ENCODE measurements at places on chromosomes 4 and X.

DNA sequence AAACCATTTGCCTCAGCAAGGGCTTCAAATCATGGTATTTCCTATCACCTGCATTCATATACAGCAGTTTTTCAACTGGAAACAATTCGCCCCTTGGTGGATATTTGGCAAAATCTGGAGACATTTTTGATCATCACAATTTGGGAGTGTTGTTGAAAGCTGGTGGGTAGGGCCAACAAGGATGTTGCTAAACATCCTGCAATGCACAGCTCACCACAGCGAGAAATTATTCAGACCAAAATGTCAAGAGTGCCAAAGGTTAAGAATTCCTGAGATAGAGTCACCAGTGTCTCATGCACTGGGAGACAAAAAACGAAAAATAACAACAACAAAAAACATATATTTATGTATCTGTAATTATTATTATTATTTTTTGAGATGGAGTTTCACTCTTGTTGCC, 435.2 kb upstream of the CTSO start:
- DNase-seq: peak; percentile 57

GRCh38 chr4:152310257-152310656, 225.6 kb downstream of the FBXW7 start:
- peak; percentile 76 for DNase-seq

- peak; percentile 34 for DNase-seq
Measured at GRCh38 chrX:18895189-18895951, 88.5 kb downstream of the PHKA2 start.

GRCh38 chr4:75950213-75950815, 9.5 kb upstream of the NAAA start:
- DNase-seq: peak; percentile 74

- no peak for DNase-seq
Measured at GRCh38 chr4:136343340-136343739, 1189.0 kb downstream of the PCDH18 start.

GRCh38 chr4:44017422-44017739, 431.2 kb downstream of the KCTD8 start:
- DNase-seq: no peak

- DNase-seq: no peak
Measured at GRCh38 chr4:152164561-152164960, 371.3 kb downstream of the FBXW7 start.

DNA sequence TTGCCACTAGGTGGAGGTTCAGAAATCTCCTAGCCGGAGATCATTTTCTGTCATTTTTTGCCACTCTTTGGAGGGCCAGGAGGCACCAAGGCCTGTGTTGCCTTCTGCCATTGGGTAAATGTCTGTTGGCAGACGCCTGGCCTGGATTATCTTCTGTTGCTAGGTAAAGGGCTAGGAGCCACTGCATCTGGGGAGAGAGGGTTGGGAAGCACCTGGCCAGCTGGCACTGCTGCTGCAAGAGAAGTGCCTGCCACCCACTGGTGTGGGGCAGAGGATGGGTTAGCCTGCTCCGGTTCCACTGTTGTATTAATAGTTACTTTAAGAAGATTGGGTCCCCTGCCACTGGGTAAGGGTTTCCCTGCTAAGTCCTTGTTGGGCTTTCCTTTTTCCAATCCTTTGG, 58.1 kb downstream of the AWAT2 start:
- no peak for DNase-seq

GRCh38 chr4:25358515-25359275, 18.4 kb upstream of the ANAPC4 start:
- DNase-seq: no peak

GRCh38 chrX:39202641-39203040, 401.4 kb downstream of the MID1IP1 start:
- DNase-seq: no peak

GRCh38 chrX:49184294-49185281, 1.6 kb downstream of the PRICKLE3 start:
- DNase-seq: peak; percentile 84

GRCh38 chr4:91222014-91222413, 1081.8 kb upstream of the GRID2 start:
- no peak for DNase-seq

- DNase-seq: no peak
Measured at GRCh38 chr4:107902715-107903114, 28.6 kb upstream of the CYP2U1 start.

DNA sequence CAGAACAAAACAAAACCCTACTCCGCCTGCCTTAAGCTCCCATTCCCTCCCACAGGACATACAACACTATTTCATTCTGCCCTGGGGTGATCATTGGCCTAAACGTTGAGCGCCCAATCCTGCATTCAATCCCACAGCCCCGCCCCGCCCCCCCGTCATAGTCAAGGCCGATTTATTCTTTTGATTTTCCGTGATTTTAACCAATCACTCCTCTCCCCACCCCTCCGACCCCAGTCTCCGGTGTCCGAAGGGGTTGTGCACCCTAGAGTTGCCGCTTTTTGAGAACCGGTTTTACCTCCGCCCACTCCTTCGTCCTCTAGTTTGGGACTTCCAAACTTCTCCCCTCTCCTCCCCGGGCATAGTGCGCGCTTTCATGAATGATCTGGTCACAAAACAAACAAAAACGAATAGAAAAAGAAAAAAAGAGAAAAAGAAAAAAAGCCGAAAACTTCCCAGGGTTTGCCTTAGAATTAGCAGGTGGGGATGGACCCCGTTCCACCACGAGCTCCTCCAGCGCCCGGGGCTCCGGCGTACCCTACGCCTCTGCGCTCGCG, 446 bp upstream of the UBE2A start:
- DNase-seq: peak; percentile 60

DNA sequence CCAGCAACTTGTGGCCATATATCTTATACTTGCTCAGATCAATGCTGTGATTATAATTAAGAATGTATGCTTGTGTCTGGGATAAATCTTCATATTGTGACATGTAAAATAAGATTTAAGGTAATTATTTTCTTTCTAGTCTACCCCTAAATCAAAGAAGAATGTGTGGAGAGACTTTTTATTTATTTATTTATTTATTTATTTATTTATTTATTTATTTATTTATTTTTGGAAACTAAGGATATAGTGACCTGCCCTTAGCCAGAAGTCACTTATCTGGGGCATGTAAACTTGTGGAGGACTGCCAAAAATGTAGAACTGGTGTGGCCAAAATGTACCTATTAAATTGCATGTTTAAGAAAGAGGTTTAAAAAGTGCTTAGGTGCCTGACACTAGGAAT, 144.3 kb downstream of the BEND2 start:
- DNase-seq: no peak

GRCh38 chr4:4386736-4387392, at the start of gene NSG1:
Gene NSG1 (plus strand): TSS chr4:4387102. CDS start chr4:4387630, 528 bp downstream.
- peak; percentile 41 for DNase-seq

DNA sequence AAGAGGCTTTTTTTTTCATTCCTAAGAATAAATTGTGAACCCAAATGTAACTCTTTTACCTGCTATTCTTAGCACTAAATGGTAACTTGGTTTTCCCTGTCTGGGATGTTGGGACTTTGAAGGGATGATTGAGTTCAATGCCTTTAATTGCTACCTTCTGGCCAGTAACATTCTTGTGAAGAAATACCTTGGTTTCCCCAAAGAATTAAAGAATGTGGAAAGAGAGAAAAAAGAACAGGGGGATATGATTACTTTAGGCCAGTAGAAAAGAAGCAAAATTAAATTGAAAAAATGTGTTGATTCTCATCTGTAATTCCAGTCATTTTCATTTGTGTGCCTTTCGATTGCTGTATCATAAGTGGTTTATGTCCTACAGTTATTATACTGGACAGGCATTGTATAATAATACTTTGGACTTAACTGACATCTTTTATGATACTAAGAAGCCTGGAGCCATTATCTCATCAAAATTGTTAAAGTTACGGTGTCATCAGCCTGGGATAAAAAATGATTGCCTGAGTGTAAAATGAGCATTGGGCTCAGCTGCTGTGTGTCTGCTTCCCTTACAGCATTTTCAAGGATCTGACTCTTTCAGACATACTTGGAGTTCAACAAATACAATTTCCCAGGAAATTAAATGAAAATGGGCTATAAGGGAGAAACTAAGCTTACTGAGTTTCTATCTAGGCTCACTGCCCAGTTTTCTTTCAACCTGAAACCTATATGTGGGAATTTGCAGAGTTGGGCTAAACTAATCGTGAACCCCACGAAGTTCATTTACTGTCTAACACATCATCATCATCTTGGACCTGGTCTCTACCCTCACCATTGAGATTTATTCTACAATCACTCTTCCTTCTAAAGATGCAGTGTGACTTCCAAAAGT, 146.3 kb downstream of the SHROOM3 start:
- no peak for DNase-seq

DNA sequence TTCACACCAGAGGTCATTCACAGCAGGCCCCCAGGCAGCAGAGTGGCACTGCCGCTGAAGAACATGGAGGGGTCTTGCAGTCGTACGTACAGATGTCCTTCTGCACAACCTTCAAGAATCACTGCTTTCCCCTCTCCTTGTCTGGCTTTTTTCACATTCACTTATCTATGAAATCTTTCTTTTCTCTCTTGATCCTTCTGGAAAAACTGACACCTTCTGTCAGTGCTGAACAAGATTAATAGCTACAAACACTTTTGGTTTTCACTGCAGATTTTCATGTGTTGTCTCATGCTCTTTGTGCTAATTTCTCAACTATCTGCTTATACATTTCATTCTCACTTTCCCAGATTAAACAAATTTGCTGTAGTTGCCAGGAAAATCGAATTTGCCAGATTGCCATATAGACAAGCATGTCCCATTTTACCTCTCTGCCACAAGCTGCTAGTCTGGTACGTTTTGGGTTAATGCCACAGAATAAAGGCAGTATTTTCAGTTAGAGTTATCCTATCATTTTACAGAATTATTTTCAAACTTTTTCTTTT, 83.1 kb downstream of the RPS3A start:
- DNase-seq: no peak

DNA sequence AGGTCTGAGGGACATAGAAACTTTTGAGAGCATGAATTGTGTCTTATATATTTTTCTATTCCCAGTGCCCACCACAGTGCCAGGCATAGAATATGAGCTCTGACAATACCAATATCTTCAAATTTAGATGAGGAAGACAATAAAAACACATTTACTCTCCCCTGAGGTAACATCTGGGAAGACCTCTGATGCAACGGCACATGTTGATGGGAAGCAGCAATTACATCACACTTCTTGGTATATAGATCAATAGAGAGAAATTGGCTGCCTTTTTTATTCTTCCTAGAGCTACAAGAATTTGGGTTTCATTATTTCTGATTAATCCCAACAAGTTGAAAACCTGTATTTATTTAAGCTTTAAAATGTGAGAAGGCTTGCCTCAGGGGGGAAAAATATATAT, 67.4 kb upstream of the SMAD1 start:
- no peak for DNase-seq

DNA sequence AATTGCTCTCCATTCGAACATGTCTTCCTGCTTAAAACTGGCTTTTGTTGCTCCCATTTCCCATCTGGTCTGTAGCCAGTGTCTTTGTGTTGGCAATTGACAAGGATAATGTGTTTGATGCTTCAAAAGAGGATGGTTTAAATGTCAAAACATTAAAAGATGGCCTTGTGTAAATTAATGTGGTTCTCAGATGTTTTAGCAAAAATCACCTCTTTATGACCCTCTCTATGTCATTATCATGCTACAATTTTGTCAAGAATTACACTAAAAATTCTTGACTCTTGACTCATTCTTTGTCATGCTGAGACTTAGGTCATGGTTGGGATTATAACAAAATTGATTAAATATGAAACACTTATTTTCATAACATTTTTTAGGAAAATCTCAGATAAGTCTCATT, 47.4 kb downstream of the TMEM131L start:
- peak; percentile 65 for DNase-seq

DNA sequence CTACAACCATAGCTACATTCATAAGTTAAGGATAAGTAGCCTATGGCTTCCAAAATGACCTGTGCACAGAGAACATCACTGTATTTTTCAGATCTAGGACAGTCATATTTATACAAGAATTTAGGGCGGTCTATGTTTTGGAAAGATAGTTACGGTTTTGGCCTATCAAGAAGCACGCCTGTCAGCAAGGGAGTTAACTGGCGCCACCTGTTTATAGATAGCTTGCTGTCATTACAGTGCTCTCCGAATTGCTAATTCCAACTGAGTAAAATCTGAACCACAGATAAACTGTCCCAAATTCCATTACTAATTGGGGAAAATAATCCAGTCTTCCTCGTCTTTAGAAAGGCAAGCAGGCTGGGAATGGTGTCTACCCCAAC, 646 bp downstream of the ABCB7 start:
- DNase-seq: peak; percentile 21

GRCh38 chrX:4450177-4450576, 736.7 kb upstream of the PRKX start:
- no peak for DNase-seq

- DNase-seq: peak; percentile 11
Measured at GRCh38 chr4:18938343-18939099, 917.0 kb upstream of the LCORL start.

GRCh38 chrX:131791608-131792355, 231.3 kb upstream of the STK26 start:
- DNase-seq: peak; percentile 25

DNA sequence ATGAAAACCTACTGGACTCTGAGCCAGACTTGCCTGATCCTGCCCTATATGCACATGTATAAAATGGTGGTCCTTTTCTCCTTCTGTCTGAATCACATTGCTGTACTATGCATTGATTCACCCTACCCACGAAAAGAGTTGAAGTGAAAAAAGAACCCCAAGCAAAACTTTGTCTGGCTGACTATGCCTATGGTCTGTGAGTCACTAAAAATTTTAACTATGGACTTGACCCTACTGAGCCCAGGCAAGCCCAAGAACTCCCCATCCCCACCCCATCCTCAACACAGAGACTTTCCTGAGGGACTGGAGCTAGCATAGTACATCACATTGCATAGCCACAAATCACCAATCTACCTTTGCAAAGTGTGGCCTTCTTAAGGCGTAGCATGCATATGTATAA, 116.6 kb upstream of the TENM3 start:
- DNase-seq: peak; percentile 11

DNA sequence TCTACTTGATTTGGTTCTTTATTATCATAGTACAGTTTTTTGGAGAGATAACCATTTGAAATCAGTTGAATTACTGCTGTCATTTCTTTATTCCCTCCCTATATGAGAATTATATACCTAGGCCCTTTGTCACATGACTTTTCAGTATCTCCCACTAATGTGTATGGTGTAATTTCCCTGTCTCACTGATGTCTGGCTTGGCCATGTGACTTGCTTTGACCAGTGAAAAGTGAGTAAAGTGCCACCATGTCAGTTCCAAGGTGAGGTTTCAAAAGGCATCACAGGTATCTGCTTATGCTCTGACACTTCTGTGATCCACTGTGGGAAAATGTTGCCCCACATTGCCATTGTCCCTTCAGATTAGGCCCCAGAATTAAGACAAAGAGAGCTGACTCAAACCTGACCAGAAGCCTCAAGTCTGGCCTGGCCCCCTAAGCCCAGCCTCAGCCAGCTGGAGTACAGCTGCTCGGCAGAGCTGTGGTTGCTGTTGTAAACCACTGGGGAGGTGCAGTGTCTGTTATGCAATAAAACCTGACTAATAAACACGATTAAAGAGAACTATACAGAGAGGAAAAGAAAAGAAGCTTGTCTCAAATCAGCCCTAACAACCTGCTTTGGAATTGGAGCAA, 27.5 kb downstream of the SETD7 start:
- peak; percentile 97 for DNase-seq

GRCh38 chr4:184823014-184823413, 2.8 kb downstream of the ACSL1 start:
- no peak for DNase-seq
